ENCODE measurements at places on chromosomes 3 and 15.
A peak's percentile ranks its signal among the peaks of the same experiment; 100 is the strongest.

GRCh38 chr3:123110976-123111615 is 44.3 kb downstream of the PDIA5 start:
- no peaks in the 10 kb centered on the region for H3K36me3 ChIP-seq
- no peak overlapping the region for H3K4me3 ChIP-seq
- no peaks in the 10 kb centered on the region for H3K4me1 ChIP-seq
- H3K27ac ChIP-seq = no peak overlapping the region
- DNase-seq = no peak

DNA sequence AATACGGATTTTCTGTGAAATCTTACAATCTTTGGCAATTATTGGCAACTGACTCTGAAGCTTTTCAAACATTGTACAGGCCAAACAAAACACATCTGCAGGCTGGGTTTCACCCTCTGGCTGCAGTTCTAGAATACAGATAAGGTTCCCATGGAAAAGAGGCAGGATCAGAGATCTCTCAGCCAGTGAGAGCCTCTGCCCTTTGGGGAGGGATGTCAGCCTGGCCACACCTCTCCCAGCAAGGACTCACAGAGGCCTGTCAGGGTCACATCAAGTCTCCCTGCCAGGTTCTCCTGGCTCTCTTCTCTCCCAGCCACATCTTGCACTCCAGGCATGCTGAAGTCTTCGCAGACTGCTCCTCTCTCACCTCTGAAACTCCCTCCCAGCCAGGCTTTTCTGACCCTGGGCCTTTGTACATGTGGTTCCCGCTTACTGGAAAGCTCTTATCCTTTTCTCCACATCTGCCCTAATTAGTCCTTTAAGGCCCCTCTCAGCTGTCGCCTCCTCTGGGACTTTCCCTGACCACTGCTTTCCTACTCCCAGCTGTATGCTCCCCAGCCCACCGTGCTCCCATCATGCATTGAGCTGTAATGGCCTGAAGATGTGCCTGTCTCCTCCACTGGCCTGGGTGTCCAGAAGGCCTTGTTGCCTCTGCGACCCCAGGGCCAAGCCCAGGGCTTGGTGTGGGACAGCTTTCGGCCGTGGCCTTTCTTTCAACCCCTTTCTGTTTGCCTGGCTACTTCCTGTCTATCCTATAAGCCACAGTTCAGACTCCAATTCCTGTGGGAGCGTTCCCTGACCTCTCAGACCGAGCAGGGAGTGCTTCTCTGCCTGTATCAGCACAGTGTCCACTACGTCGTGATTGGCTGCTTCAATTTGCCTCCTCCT is 4.3 kb downstream of the RBP1 start:
- no peak for DNase-seq
- H3K4me3 ChIP-seq = no peak overlapping the region
- no peaks in the 10 kb centered on the region for H3K4me1 ChIP-seq
- H3K27me3 ChIP-seq = peaks cover 18% of the 10 kb centered on the region

- no peaks in the 10 kb centered on the region for H3K4me1 ChIP-seq
- no peak overlapping the region for H3K27ac ChIP-seq
- no peak overlapping the region for H3K4me3 ChIP-seq
- no peaks in the 10 kb centered on the region for H3K27me3 ChIP-seq
- no peaks in the 10 kb centered on the region for H3K36me3 ChIP-seq
These were observed 444.8 kb upstream of the GRM7 start for GRCh38 chr3:6416049-6416661.

- H3K4me1 ChIP-seq = no peaks in the 10 kb centered on the region
- no peak overlapping the region for H3K27ac ChIP-seq
- H3K4me3 ChIP-seq = no peak overlapping the region
- no peaks in the 10 kb centered on the region for H3K27me3 ChIP-seq
These were observed 230.9 kb upstream of the FEZF2 start for GRCh38 chr3:62604298-62604697.

GRCh38 chr3:101381809-101382208 is 61.4 kb upstream of the IMPG2 start:
- no peak for DNase-seq
- H3K27ac ChIP-seq = no peak overlapping the region
- peaks cover 11% of the 10 kb centered on the region for H3K4me1 ChIP-seq
- no peaks in the 10 kb centered on the region for H3K27me3 ChIP-seq

DNA sequence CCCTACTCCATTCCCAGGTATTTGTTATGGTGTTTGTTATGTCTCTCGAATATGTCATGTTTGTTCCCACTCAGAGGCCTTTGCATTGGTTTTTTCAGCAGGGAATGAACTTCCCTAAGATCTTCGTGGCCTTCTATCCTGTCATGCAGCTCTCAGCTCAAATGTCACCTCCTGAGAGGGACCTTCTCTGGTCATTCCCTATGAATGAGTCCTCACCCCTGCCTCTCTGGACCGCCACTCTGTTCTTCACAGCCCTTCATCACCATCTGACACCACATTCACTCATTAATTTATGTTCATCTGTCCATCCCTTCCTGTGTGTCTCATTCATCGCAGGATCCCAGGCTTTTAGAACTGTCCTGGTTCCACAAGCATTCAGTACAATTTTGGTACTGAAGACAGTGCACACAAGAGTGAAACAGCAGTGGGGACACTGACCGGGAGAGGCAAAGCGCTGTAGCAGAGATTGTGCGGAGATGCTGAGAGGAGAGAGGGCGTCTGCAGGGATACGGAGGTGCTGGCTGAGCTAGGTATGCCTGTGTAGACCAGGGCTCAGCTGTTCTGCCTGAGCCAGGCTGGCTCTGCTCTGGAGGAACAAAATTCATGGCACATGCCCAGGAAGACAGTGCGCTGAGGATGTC is 132.3 kb downstream of the CHCHD6 start:
- H3K36me3 ChIP-seq = no peaks in the 10 kb centered on the region
- H3K4me1 ChIP-seq = no peaks in the 10 kb centered on the region
- H3K4me3 ChIP-seq = no peak overlapping the region
- DNase-seq = no peak
- H3K27ac ChIP-seq = no peak overlapping the region

- H3K4me3 ChIP-seq = no peak overlapping the region
- H3K27me3 ChIP-seq = no peaks in the 10 kb centered on the region
- no peaks in the 10 kb centered on the region for H3K4me1 ChIP-seq
- no peak for DNase-seq
These were observed 25.9 kb downstream of the SLITRK3 start for GRCh38 chr3:165170236-165170635.

DNA sequence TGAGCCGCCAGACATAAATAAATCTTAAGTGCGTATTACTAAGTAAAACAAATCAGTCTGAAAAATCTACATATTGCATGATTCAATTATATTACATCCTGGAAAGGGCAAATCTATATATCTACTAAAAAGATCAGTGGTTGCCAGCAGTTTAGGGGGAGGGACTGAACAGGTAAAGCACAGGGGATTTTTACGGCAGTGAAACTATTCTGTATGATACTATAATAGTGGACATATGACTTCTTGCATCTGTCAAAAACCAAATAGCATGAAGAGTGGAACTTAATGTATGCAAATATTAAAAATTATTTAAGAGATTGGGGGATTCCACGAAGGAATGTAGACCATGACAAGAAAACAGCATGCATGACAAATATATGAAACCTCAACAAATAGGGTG is 111.6 kb downstream of the MYO9A start:
- DNase-seq = no peak
- H3K27me3 ChIP-seq = no peaks in the 10 kb centered on the region
- no peak overlapping the region for H3K4me3 ChIP-seq
- H3K36me3 ChIP-seq = peaks cover 26% of the 10 kb centered on the region
- no peaks in the 10 kb centered on the region for H3K4me1 ChIP-seq

GRCh38 chr3:40170395-40170794 is 139.1 kb upstream of the EIF1B start:
- no peak overlapping the region for H3K27ac ChIP-seq
- DNase-seq = no peak
- no peaks in the 10 kb centered on the region for H3K36me3 ChIP-seq
- no peaks in the 10 kb centered on the region for H3K4me1 ChIP-seq

DNA sequence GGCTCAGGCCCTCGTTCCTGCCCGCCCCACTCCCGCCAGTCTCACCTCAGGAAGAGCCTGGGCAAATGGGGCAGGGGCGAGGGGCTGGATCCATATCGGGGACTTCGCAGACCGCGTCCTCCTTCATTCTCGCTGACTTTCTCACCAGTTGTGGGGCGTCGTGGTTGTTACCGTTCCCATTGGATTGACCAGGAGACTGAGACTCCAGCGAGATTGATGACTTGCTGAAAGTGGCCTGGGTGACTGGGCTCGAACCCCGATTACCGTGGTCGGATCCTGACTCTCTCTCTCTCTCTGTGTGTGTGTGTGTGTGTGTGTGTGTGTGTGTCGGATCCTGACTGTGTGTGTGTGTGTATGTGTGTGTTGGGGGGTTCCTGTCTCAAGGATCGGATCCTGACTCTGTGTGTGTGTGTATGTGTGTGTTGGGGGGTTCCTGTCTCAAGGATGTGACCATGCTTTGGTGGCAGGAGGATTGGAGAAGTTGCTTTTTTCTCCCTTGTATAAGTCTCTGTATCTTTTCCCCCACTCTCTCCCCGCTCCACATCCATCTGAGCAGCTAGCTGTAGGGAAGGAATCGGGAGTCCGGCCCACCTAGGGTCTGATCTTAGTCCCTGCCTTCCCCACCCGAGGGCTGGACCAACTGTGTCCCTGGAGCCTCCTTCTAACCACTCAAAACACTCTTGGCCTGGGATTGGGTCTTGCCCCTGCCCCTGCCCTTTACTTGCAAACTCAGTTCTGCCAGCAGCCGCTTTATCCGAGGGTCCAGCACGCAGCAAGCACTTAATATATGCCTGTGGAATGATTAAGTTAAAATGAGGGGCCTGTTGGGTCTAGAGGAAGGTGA is 603 bp downstream of the PLEKHO2 start:
- DNase-seq = no peak
- peaks cover 81% of the 10 kb centered on the region for H3K4me1 ChIP-seq
- H3K27ac ChIP-seq = peak overlapping the region; percentile 56
- peak overlapping the region; percentile 88 for H3K4me3 ChIP-seq
- peaks cover 8% of the 10 kb centered on the region for H3K36me3 ChIP-seq
- no peaks in the 10 kb centered on the region for H3K27me3 ChIP-seq

GRCh38 chr3:67526246-67526645 is 128.2 kb downstream of the SUCLG2 start:
- no peak for DNase-seq
- no peaks in the 10 kb centered on the region for H3K4me1 ChIP-seq
- H3K4me3 ChIP-seq = no peak overlapping the region
- H3K27me3 ChIP-seq = no peaks in the 10 kb centered on the region

GRCh38 chr3:194137008-194137505 is 1.1 kb downstream of the HES1 start:
- no peak overlapping the region for H3K27ac ChIP-seq
- peaks cover 56% of the 10 kb centered on the region for H3K4me1 ChIP-seq
- peaks cover 52% of the 10 kb centered on the region for H3K27me3 ChIP-seq
- DNase-seq = peak; percentile 36

DNA sequence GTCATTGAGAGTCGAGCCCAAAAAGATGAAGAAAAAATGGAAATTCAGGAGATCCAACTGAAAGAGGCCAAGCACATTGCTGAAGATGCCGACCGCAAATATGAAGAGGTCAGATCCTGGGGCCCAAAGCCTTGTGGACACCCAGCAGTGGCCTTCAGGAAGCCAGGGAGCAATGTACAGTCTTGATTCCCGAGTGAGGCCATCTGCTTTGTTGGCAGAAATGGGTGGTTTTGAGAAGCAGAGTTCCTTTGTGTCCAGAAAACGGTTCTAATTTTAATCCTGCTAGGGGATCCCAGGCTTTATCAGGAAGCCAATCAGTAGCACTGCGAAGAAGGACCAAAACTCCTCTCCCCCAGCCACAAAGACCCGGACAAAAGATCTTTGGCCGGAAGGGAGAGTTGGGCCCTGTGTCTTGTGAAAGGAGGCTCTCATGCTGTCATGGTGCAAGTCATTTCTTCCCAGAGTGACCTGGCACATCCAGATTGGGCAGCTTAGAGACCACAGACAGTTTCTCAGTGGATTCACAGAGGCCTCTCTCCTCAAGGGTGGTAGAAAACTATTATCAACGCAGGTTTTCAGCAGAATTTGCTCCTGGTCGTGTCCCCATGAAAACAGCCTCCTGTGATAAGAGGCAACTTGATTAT is 17.1 kb downstream of the TPM1 start:
- no peak for DNase-seq
- H3K36me3 ChIP-seq = peaks cover 63% of the 10 kb centered on the region
- no peak overlapping the region for H3K27ac ChIP-seq

GRCh38 chr3:25237602-25238001 is 190.5 kb upstream of the RARB start:
- no peaks in the 10 kb centered on the region for H3K27me3 ChIP-seq
- H3K4me3 ChIP-seq = no peak overlapping the region
- H3K27ac ChIP-seq = no peak overlapping the region
- no peak for DNase-seq
- no peaks in the 10 kb centered on the region for H3K36me3 ChIP-seq

Data from CD4-positive, alpha-beta T cell (primary cell).